Adrenal gland (tissue), 19 donors: ENCODE measurements at places on chromosomes 13 and 19. TPM values are rescaled to one million over a fixed set of nuclear protein-coding genes. Genes with fewer than 3 reads are reported as not detected.

- no peak for DNase-seq
Observed at GRCh38 chr13:20570517-20570916, 3.6 kb downstream of the IFT88 start.

DNA sequence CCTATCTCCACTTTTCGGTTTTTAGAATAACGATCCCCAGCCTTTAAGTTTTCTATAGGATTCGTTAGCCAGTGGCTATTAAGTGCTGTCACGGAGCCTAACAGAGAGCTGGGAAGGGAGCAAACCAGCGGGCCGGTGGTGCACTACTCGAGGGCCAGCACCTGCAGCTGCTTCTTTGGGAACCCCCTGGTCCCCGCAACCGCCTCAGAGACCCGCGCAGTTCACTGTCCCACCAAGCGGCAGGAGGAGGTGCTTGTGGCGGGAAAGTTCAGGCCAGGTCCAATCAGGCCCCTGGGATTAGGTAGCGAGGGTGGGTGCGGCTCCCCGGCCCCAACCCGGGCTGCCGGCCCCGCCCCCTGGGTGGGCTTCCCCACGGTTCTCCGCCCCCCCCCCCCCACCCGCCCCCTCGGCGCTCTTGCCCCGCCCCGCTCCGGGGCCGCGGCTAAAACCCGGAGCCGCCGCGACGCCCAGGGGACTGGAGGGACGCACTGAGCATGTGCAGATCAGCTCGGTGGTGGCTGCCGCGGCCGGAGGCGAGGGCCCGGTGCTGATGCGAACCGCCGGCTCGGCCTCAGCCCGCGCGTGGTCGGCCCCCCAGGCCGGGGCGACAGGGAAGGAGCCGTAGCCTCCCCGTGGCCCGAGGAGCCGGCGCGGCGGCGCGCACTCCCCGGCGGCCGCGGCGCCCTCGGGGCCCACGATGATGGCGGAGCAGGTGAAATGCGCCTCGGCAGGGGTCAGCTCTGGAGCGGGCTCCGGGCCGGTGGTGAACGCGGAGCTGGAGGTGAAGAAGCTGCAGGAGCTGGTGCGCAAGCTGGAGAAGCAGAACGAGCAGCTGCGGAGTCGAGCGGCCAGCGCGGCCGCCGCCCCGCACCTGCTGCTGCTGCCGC is at the start of gene SLAIN1:
Gene SLAIN1 (plus strand): TSS at position 471 of the 887 bp plus-strand sequence. CDS start 227 bp downstream, at position 698.
- DNase-seq: peak; percentile 82

The TDRD3 gene
- 20.7 TPM for total RNA-seq

The PDE4C gene
- 0.61 TPM for total RNA-seq

DNA sequence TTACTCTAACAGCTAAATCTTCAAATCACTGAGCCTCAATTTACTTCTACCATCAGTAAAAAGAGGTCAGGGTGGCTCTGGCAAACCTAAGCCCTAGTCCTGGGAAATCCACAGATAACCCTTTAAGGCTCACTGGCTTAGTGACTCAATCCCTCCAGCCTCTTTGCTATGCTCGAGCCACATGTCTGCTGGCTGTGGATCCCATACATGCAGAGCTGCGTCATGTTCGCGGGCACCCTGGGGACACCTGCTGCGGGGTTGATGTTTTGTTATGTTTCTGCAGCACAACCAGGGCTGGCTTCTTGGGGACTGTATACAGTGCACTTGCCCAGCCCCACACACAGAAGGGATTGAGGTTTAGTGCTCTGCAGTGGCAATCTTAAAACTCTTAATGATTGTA is 41.6 kb upstream of the C13orf42 start:
- DNase-seq: no peak

DNA sequence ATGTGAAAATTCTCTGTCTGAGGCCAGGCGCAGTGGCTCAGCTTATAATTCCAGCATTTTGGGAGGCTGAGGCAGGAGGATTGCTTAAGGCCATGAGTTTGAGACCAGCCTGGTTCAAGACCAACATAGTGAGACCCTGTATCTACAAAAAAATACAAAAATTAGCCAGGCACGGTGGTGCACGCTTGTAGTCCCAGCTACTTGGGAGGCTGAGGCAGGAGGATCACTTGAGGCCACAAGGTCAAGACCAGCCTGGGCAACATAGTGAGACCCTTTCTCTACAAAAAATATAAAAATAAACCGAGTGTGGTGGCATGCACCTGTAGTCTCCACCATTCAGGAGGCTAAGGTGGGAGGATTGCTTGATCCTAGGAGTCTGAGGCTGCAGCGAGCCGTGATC is 2.2 kb upstream of the FCGBP start:
- no peak for DNase-seq
